Peyer's patch (tissue), 4 donors: ENCODE measurements at places on chromosomes 12 and 14.

GRCh38 chr12:52005903-52006703 lies 643 bp upstream of the TAMALIN start:
- DNase-seq, result no peak

DNA sequence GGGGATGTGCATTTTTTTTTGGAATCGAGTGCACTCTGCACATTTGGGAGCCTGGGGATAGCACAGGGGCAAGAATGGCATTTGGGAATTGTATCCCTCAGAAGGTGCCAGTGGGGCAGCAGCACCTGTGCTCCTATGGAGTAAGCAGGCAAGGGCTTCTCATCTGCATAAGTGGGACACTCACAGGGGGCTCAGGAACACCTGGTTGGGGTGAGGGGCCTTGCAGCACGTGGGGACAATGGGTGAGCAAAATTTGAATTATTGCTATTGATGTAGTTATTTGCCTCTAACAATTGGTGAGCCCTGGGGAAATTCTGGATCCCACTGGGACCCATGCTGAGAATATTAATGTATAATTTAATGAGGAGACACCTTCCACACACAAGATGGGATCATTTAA lies 274.2 kb downstream of the TTC6 start:
- DNase-seq, result no peak

GRCh38 chr14:36113341-36113740 lies 63.2 kb downstream of the PTCSC3 start:
- DNase-seq, result no peak

DNA sequence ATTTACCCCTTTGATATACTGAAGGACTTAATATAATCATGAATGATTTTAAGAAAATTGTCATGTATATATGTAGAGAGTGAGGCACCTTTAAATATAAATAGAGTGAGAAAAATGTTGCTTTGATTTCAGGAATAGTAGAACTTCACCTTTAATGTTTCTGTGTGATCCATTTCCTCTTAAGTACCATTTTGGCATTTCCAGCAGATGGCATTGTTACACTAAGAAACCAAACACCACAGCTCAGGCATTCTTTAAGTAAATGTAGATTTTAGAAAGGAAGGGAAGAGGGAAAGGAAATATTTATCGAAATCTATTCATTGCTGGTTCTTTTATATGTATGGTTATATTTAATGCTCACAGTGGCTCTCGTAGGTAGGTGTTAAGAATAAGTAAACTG lies 556.7 kb upstream of the FBXO33 start:
- DNase-seq, result no peak

DNA sequence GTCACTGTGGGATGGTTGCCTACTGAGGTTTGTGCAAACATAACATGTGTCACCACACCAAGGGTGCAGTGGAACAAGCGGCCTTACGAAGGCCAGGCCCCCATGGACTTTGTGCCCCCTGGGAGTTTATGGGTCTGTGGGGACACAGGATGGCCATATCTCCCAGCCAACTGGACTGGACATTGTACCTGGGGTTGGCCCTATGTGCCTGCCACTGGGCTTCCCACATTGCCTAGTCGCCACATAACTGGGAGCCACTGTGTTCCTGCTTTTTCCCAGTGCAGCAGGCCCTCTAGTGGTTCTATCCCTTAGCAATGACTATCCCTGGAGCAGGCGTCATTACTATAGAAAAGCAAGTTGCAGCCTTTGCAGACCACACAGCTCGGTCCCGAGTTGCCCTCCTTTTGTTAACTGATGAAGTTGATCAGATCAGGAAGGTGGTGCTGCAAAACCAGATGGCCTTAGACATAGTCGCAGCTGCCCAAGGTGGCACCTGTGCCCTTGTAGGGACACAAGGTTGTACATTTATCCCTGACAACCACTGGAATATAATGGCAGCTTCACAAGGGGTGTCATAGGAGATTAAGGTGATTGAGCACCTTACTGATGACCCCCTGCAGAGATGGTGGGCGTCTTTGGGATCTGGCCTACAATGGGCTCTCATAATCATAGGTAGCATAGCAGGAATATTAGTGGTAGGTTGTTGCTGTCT lies 15.2 kb upstream of the RNASE12 start:
- peak; percentile 79 for DNase-seq

GRCh38 chr14:103519837-103520212 lies 2.8 kb downstream of the CKB start:
- no peak for DNase-seq

DNA sequence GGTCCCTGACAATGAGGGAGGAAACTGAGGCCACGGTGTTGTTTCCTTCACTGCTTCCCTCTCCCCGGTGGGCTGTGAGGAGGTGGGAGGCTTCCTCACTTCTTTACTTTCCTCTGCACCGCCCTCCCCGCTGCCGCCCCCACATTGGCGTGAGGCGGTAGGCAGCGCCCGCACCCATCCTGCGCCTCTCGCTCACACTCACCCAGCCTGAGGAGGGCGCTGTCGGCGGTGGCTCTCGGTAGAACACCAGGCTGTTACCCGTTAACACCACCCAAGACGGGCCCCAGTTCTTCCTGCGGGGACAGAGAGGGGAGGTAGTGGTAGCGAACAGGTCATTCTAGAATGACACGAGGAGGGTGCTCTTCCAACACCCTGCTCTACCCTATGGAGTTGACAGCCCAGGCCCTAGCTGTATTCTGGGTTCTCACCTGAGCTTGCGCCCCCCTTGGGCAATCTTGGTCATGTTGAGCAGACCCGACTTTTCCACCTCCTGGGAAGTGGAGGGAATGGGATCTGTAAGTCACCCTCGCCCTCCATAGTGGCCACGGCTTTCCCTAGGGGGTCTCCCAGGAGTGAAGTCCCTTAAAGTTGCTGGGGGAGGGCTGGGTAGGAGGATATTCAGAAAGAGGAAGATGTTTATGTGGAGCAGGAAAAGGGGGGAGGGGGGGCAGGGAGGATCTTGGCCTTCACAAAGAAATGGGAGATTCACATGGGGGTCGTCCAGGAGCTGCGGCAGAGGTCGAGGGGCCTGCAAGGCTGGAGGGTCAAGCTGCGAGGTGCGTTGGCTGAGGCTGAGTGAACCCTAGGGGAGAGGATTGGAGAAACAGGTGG lies 3.3 kb downstream of the ARHGAP9 start:
- peak; percentile 52 for DNase-seq
